Peyer's patch (tissue), 4 donors: ENCODE measurements at places on chromosomes 7 and 10. TPM values are rescaled to one million over a fixed set of nuclear protein-coding genes. Genes with fewer than 3 reads are reported as not detected.

GRCh38 chr7:141991140-141991539, 4.5 kb upstream of the MGAM start:
- H3K27me3 ChIP-seq = no peaks in the 10 kb centered on the region
- no peak for DNase-seq
- no peaks in the 10 kb centered on the region for H3K4me1 ChIP-seq
- H3K27ac ChIP-seq = no peak overlapping the region
- no peak overlapping the region for H3K4me3 ChIP-seq

Gene MBLAC1
- 3.2 TPM for total RNA-seq

GRCh38 chr10:17563452-17563851, 53.7 kb downstream of the HACD1 start:
- H3K36me3 ChIP-seq = no peaks in the 10 kb centered on the region
- H3K27ac ChIP-seq = no peak overlapping the region
- H3K4me1 ChIP-seq = no peaks in the 10 kb centered on the region
- H3K4me3 ChIP-seq = no peak overlapping the region
- no peaks in the 10 kb centered on the region for H3K27me3 ChIP-seq
- no peak for DNase-seq

Gene WNT8B
- total RNA-seq = not detected

DNA sequence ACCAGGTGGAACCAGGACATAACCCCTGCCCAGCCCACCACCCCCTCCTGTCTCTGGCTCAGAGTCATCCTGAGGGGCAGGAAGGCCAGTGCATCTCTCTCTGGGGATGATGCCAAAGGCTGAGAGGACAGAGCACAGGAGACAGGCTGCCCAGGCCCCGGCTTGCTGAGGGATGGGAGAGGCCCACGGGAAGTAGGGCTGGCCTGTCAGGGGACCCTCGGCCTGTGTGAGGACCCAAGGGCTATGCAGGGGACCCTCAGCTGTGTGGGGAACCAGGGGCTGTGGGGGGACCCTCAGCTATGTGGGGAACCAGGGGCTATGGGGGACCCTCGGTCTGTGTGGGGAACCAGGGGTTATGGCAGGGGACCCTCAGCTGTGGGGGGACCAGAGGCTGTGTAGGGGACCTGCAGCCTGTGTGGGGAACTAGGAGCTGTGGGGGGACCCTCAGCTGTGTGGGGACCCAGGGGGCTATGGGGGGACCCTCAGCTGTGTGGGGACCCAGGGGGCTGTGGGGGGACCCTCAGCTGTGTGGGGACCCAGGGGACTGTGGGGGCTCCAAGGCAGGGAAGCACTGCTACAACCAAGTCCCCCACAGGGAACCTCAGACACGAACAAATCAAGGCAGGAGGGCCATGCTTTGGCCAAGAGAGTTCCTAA, 27.7 kb downstream of the EBF3 start:
- peak; percentile 12 for DNase-seq
- H3K27ac ChIP-seq = no peak overlapping the region
- H3K27me3 ChIP-seq = no peaks in the 10 kb centered on the region
- no peaks in the 10 kb centered on the region for H3K36me3 ChIP-seq
- H3K4me3 ChIP-seq = no peak overlapping the region

- peak overlapping the region; percentile 33 for H3K27ac ChIP-seq
- no peaks in the 10 kb centered on the region for H3K27me3 ChIP-seq
- H3K4me1 ChIP-seq = peaks cover 6% of the 10 kb centered on the region
- DNase-seq = no peak
- H3K4me3 ChIP-seq = no peak overlapping the region
Observed at GRCh38 chr10:70499836-70500167, 21.2 kb downstream of the PALD1 start.

GRCh38 chr7:46034056-46034768, 113.1 kb upstream of the IGFBP3 start:
- H3K27me3 ChIP-seq = no peaks in the 10 kb centered on the region
- DNase-seq = no peak
- H3K4me3 ChIP-seq = no peak overlapping the region
- no peaks in the 10 kb centered on the region for H3K36me3 ChIP-seq

DNA sequence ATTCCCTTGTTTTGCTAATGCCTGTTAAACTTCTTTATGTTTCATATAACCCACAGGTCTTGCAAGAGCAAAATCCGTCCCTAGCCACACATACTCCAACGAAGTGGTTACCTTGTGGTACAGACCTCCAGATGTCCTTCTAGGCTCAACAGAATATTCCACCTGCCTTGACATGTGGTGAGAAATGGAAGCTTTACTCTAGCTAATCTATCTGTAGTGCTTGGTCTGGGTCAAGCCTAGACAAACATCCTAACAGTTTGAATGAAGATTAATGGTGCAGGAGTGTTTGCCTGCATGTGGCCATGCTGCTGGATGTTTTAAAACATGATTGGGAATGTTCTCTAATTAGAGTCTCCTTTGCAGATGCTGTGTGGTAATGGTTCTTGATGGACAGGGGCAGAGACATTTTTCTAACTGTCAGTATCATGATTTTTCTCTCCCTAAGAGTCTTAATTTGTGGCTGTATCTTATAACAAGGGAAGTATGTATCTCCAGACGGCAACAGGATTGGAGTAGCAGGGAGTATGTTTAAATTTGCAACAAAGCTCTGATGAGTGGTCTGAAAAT, 308.5 kb upstream of the FZD1 start:
- no peaks in the 10 kb centered on the region for H3K27me3 ChIP-seq
- no peak overlapping the region for H3K4me3 ChIP-seq
- H3K36me3 ChIP-seq = no peaks in the 10 kb centered on the region
- no peak for DNase-seq

Gene CLDN12
- total RNA-seq = 49.9 TPM

DNA sequence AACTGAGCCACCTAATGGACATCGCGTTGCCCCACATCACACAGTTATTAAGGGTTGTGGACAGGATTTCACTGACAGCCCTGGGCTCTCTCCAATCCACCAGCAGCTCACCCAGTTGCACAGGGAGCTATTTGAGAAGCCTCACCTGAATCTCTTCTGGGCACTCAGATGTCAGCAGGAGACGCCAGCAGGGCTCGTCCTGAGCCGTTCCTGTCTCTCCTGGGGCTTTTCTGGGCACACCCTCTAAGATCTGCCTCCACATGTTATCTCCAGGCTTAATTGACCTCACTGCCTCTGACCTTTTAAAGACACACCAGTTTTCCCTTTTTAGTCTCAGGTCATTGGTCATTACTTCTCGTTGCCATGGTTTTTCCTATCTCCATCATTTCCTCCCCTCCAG, 63.0 kb downstream of the GRID1 start:
- H3K27me3 ChIP-seq = no peaks in the 10 kb centered on the region
- no peak overlapping the region for H3K27ac ChIP-seq
- no peak for DNase-seq

GRCh38 chr10:132078746-132079345, 13.1 kb downstream of the JAKMIP3 start:
- H3K27ac ChIP-seq = no peak overlapping the region
- no peaks in the 10 kb centered on the region for H3K4me1 ChIP-seq
- no peaks in the 10 kb centered on the region for H3K36me3 ChIP-seq
- peak; percentile 27 for DNase-seq

DNA sequence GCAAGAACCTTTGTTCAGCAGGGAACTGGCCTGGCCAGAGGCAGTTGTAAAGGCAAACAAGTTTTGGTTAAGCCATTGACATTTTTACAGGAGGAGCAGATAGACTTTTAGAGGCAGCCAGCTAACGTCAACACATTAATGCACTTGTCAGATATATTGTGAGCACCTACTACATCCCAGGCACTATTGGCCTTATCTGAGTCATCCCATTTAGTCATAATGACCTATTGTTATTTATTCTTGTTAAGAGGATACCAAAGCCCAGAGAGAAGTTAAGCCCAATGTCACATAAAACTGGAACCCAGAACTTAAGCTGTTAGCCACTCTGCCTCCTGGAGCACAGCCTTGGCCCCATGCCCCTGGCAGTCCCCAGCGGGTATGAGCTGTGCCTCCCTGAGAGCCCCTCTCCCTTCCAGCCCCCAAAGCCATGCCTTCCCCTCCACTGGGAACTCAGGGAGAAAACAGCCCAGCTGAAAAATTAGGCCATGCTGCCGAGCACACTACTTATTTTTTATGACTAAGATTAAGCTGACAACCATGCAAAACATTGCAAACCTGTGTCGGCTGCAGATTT, 32.7 kb upstream of the TRIM8 start:
- H3K4me1 ChIP-seq = no peaks in the 10 kb centered on the region
- no peak overlapping the region for H3K4me3 ChIP-seq
- DNase-seq = no peak
- H3K27me3 ChIP-seq = no peaks in the 10 kb centered on the region
- H3K27ac ChIP-seq = peak overlapping the region; percentile 64

GRCh38 chr7:1987591-1988532, 244.9 kb downstream of the MAD1L1 start:
- no peaks in the 10 kb centered on the region for H3K27me3 ChIP-seq
- no peak overlapping the region for H3K27ac ChIP-seq
- H3K4me3 ChIP-seq = no peak overlapping the region
- no peak for DNase-seq
- H3K4me1 ChIP-seq = no peaks in the 10 kb centered on the region

GRCh38 chr7:116226664-116227063, 16.3 kb downstream of the TES start:
- H3K27ac ChIP-seq = no peak overlapping the region
- no peak for DNase-seq
- H3K27me3 ChIP-seq = no peaks in the 10 kb centered on the region
- no peaks in the 10 kb centered on the region for H3K4me1 ChIP-seq
- no peak overlapping the region for H3K4me3 ChIP-seq

DNA sequence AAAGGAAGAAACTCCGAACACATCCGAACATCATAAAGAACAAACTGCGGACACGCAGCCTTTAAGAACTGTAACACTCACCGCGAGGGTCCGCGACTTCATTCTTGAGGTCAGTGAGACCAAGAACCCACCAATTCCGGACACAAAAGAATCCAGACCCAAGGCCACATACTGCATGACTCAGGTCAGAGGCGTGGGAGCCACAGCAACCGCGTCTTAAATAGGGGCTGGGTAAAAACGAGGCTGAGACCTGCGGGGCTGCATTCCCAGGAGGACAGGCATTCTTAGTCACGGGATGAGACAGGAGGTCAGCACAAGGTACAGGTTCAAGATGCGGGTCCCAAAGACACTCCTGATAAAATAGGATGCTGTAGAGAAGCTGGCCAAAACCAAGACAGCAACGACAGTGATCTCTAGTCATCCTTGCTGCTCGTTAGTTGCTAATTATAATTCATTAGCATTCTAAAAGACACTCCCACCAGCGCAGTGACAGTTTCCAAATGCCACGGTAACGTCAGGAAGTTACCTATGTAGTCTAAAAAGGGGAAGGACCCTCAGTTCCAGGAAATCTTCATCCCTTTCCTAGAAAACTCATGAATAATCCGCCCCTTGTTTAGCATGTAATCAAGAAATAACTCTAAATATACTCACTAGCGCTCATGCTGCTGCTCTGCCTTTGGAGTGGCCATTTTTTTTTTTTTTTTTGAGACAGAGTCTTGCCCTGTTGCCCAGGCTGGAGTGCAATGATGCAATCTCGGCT, 19.3 kb downstream of the AP5Z1 start:
- H3K4me3 ChIP-seq = no peak overlapping the region
- no peaks in the 10 kb centered on the region for H3K27me3 ChIP-seq
- H3K4me1 ChIP-seq = peaks cover 6% of the 10 kb centered on the region
- no peak for DNase-seq
- no peak overlapping the region for H3K27ac ChIP-seq

DNA sequence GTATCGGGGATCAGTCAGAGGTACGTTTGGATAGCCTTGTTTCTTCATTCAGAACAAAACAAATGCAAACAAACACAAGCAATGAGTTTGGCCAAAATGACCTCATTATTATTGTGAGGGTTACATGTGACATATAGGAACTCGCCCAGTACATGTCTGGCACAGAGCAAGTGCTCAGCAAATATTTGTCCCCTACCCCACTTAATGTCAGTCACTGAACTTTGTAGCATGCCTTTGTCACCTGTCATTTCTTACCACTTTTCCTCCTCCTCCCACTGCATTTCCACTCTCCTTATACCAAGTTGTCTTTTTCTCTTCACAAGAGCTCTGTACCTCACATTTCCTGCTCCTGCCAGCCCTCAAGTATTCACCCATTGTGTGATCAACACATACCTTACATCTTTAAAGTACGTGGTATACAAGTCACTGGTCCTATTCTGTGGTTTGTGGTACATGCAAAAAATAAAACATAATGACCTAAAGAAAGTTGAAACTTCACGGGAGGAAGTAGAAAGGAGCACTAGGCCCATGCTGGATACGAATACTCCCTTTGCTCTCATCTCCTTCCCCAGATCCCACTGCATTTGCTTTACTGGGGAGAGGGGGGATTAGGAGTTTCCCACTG, 236.0 kb downstream of the INHBA start:
- no peak overlapping the region for H3K27ac ChIP-seq
- H3K36me3 ChIP-seq = no peaks in the 10 kb centered on the region
- no peak overlapping the region for H3K4me3 ChIP-seq
- H3K4me1 ChIP-seq = no peaks in the 10 kb centered on the region
- no peaks in the 10 kb centered on the region for H3K27me3 ChIP-seq
- DNase-seq = no peak

DNA sequence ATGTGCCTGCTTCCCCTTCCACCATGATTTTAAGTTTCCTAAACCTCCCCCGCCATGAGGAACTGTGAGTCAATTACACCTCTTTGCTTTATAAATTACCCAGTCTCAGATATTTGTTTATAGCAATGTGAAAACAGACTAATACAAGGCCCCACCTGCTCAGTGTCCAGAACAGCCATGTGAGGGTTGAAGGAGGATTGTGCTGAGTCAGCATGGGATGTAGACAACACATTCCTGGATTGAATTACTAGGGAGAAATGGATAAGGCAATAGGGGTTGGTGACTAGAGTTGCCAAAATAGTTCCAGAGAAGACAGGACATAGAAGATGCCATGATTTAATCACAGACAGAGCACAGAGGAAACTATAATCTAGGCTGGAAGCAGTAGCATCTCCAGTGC, 270.3 kb downstream of the GFRA1 start:
- H3K4me1 ChIP-seq = no peaks in the 10 kb centered on the region
- no peaks in the 10 kb centered on the region for H3K36me3 ChIP-seq
- no peak overlapping the region for H3K27ac ChIP-seq

DNA sequence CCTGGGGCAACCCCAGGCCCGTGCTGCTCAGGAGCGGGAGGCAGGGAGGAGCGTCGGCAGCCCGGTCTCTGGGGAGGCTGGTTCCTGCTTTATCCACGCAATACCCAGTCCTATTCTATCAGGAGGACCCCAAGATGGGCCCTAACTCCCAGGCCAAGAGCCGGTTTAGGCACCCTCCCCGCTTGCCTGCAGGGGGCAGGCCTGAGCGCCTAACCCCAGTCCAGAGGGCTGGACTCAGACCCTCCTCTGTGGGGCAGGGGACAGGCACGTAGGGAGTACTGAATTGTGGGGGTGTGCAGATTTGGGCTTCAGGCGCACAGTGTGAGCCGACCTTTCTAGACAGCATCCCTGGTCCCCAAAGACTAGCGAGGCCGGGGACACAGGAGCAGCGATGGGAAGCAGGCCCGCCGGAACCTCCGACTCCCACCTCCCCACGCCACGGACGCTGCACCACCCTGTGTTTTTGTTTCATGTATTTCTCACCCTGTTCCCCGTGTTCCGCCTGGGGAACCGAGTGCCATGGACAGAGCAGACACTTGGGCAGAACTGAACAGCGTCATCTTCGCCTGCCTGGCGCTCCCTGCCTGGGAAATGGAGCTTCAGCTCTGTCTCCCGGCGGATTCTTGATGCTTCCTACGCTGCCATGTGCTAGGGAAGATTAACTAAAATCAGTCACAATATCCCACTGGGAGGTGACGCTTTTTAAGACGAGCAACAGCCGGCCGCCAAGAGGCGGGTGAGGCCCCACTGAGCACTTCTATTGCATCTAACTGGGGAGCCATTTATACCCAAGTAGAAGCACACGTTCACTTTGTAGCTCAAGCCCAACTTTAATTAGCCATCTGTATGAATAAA, 5.3 kb downstream of the NUDT1 start:
- no peaks in the 10 kb centered on the region for H3K27me3 ChIP-seq
- DNase-seq = no peak
- no peaks in the 10 kb centered on the region for H3K36me3 ChIP-seq
- no peak overlapping the region for H3K4me3 ChIP-seq
- no peak overlapping the region for H3K27ac ChIP-seq

Gene TAS2R4
- total RNA-seq = 3.3 TPM

Gene FAM221A
- 5.8 TPM for total RNA-seq
